Stomach (tissue), 19 donors: ENCODE measurements at places on chromosomes 1 and 21.

DNA sequence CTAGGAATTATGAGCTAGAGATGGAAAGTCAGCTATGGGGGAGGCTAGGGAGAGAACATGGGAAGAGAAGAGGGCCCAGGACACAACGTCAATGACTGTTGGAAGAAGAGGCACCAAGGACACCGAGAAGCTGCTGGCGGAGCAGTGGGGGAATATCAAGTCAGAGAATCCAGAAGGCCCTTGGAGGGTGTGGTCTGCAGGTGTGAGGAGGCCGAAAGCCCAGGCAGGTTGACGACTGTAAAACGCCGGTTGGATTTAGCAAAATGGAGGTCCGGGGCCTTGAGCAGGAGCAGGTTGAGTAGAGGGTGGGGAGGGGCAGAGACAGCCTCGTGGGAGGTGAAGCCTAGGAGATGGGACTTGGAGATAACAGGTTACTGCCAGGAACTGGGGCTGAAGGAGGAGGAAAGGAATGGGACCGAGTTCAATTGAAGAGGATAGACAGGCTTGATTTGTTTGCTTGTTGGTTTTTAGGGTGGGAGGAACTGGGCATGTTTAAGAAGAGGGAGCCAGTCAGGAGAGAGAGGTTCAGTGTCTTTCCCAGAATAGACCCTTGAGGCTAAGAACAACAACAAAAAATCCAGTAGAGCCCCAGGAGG, 35.1 kb downstream of the EDN2 start:
- DNase-seq: no peak

GRCh38 chr21:26077521-26077920, 93.0 kb downstream of the APP start:
- DNase-seq: peak; percentile 43

GRCh38 chr1:8554956-8555534, 237.1 kb downstream of the SLC45A1 start:
- no peak for DNase-seq

GRCh38 chr1:66300280-66300971, 233.5 kb upstream of the SGIP1 start:
- DNase-seq: no peak

DNA sequence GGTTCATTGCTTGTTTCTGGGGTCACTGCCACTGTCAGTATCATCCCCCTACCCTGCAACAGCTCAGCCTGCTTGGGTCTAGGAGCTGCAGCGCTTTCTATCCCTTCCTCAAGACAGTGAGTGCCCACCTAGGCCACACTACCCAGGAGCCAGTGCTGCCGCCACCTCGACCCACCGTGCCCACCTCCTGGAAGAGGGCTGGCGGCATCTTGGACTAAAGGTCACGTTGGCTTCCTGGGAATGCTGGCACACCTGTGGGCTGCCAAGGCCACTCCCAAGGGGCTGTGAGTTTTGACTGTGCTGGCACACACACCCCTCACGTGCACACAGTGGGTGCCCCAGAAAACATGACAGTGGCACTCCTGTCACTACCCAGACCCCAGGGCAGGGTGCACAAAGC, 22.1 kb downstream of the CRYAA start:
- no peak for DNase-seq

- no peak for DNase-seq
Observed at GRCh38 chr1:167957710-167958109, 20.8 kb upstream of the MPC2 start.

DNA sequence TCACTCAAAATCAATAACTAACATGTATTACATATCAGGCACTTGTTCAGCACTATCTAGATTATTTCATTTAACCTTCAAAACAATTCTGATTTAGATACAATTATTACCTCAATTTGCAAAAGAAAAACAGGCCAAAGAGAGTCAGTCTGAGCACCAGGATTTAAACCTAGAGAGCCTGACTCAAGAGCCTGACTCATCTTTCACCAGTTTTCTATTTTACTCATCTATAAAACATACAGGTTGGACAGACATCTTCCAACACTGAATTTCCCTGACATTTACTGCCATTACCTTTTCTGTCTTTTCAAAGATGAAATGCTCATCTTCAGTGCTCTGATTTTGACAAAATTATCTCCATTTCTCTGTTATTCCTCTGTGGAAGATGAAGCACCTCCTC, 116.5 kb downstream of the MRPL39 start:
- DNase-seq: no peak

DNA sequence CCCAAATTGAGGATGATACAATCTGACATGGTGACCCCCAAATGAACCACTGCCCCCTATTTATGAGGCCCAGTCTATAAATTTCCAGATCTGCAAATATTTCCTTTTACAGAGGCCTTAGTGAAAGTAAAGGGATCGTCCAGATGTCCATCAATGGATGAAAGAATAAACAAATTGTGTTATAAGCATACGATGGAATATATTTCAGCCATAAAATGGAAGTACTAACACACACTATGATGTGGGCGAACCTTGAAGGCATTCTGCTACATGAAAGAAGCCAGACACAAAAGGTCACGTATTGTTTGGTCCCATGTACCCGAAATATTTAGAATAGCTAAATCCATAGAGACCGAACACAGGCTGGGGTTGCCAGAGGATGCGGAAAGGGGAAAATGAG, 48.6 kb upstream of the ITPKB start:
- DNase-seq: peak; percentile 28

GRCh38 chr1:228004331-228004855, 2.4 kb upstream of the WNT3A start:
- peak; percentile 60 for DNase-seq

DNA sequence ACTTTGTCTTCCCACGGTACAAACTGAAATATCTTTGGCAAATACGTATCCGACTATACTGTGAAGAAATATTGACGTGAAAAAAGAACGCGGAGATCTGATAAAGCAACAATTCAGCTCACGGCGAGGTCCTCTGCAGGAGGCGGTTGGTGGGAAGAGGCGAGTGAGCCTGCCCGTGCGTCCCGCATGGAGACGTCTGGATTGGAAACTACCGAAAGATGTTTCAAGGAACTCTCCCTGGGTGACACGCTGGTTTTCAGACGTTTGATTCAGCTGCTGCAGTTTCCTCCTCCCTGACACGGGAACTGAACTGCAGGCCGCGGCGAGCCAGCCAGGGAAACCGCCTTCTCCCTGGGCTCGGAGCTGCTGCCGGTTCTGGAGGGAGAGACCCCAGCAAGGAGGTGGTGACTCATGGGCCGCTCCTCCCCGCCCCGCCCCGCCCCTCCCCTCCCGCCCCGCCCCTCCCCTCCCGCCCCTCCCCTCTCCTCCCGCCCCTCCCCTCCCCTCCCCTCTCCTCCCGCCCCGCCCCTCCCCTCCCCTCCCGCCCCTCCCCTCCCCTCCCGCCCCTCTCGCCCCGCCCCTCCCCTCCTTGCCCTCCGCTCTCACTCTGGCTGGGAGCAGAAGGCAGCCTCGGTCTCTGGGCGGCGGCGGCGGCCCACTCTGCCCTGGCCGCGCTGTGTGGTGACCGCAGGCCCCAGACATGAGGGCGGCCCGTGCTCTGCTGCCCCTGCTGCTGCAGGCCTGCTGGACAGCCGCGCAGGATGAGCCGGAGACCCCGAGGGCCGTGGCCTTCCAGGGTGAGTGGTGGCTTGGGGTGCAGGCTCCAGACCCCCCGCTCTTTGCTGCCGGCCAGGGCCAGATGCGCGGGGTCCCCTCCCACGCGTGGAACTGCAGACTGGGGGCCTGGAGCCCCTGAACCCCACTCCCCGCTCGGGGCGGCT, at the start of gene COL6A1:
Gene COL6A1 (plus strand): TSS at position 620 of the 941 bp plus-strand sequence. CDS start 81 bp downstream, at position 701.
- DNase-seq: peak; percentile 95

DNA sequence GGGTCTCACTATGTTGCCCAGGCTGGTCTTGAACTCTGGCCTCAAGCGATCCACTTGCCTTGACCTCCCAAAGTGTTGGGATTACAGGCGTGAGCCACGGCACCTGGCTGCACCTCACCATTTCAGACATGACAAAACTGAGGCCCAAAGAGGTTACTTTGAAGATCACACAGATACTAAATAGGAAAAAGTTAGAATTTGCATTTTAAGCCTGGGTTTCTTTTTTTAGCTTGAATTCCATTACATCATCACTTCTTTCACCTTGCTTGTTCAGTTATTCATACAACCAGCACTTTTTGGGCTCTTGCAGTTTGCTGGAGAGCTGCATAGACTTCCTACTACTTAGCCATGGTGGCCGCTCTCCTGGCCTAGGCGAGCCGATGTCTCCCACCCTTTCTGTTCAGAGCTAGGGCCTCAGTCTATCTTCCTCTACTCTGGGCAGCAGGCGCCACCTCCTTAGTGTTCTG, 16.3 kb upstream of the CD2 start:
- no peak for DNase-seq

DNA sequence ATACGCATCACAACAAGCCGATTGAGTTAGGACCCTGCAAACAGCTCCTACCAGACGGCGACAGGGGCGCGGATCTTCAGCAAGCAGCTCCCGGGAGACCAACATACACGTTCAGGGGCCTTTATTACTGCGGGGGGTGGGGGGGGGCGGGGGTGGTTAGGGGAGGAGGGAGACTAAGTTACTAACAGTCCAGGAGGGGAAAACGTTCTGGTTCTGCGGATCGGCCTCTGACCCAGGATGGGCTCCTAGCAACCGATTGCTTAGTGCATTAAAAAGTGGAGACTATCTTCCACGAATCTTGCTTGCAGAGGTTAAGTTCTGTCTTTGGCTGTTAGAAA, 162.0 kb downstream of the RUNX1 start:
- no peak for DNase-seq

GRCh38 chr1:183180218-183180617, 5.8 kb upstream of the LAMC2 start:
- DNase-seq: peak; percentile 88

DNA sequence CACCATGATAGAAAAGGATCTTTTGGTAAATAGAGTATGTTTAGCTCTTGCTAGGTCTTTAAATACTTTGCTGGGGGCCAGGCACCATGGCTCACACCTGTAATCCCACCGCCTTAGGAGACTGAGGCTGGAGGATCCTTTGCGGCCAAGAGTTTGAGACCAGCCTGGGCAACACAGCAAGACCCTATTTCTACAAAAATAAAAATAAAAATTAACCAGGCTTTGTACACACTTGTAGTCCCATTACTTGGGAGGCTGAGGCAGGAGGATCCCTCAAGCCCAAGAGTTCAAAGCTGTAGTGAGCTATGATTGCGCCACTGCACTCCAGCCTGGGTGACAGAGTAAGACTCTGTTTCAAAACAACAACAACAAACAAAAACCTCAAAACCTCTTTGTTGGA, 1.1 kb upstream of the KCNE2 start:
- DNase-seq: no peak

GRCh38 chr1:180246579-180246978, 16.5 kb downstream of the LHX4 start:
- no peak for DNase-seq
